Stimulated activated CD4-positive, alpha-beta T cell treated with anti-CD3 and anti-CD28 coated beads, Interleukin-15, amount 100 ng/mL, for 1 hour (primary cell): ENCODE measurements at places on chromosomes 2 and 18.

GRCh38 chr2:37375741-37376288 lies 31.4 kb downstream of the QPCT start:
- no peak for DNase-seq

GRCh38 chr2:86785456-86785855 lies 5.3 kb downstream of the CD8A start:
- no peak for DNase-seq

GRCh38 chr2:239291475-239292350 lies 109.1 kb downstream of the HDAC4 start:
- DNase-seq, result no peak

GRCh38 chr2:45904946-45905631 lies 253.6 kb downstream of the PRKCE start:
- DNase-seq, result no peak

GRCh38 chr2:862355-862687 lies 88.3 kb upstream of the SNTG2 start:
- no peak for DNase-seq

DNA sequence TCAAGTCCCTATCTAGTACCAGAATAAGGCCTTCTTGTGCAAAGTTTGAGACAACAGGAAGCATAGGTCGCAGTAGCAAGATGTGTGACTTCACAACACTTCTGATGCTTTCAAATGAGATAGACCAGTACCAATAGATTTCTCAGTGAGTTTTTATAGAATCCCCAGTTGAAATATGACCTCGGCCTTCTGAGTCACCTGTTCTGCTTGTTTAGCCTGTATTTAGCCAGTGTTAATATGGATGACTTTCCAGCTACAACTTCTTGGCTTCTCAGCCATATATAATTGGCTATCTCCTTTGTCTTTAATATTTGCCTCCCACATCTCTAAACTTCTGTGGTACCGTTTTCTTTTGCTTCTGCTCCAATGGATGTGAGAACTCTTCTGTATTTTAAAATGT lies 113.8 kb downstream of the KYNU start:
- DNase-seq, result no peak

DNA sequence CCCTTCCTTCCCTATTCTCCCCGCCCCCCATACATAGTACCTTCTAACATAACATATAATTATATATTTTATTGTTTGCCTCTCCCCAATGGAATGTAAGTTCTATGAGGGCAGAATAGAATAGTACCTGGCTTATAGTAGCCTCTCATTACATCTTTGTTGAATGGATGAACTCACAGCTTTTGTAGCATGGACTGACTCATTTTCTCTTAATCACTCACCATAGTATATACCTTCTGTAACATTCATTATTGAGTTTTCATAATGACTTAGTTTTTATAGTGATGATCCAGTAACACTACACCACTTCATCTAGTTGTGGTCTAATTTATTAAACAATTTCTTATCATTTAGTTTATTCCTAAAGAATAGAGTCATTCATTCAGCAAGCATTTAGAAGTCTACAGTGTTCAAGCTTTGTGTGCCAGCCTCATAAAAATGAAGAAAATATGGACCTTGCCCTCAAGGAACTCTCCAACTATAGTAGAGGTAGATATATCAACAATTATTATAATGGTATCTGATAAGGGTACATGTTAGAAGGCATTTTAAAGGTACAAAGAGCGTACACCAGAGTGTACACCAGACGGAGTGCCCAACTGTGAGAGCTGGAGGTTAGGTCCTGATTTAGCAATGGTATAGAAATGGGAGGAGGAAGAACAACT lies 31.1 kb downstream of the NCOA1 start:
- DNase-seq, result no peak

DNA sequence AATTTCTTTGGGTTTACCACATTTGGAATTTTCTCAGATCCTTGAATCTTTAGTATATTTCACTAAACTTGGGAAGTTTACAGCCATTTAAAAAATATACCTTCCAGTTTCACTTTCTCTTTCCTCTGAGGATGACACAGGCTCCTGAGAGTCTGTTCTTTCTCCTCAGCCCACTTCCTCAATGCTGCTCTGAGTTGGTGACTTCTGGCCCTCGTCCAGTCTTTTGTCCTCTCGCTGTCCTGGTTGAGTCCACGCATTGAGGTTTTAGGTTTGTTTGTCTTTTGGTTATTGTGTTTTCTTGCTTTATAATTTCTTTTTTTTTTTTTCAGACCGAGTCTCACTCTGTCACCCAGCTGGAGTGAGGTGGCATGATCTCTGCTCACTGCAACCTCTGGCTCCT lies 40.7 kb upstream of the GALR1 start:
- no peak for DNase-seq

DNA sequence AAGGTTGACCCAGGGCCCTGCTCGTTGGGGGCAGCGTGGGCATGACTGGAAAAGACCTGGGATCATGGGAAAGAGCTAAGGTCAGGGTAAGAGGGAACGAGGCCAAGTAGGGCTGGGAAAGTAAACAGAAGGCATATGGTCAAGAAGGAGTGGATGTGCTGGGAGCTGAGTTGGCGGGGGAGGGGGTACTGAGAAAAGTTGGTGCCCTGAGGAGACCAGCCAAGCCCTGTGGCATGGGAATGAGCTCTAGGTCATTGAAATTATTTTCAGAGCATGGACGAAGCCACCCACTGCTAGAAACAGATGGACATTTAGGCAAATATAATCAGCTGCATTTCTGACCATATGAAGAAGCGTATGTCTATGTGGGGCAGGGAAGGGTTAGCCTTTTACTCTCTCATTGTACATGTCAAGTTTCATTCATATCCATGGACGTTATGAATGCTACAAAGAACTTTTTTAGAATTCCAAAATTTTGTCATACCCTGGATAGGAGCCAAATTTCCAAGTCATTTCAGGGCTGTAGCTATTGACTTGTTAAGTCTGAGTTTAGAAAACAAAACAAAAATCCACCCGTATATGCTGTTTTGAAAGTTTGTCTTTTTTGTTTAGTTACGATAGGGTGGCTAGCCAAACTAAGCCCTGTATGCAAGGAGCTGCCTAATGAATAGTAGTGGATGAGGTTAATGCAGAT lies 19.1 kb downstream of the MAPRE2 start:
- no peak for DNase-seq

DNA sequence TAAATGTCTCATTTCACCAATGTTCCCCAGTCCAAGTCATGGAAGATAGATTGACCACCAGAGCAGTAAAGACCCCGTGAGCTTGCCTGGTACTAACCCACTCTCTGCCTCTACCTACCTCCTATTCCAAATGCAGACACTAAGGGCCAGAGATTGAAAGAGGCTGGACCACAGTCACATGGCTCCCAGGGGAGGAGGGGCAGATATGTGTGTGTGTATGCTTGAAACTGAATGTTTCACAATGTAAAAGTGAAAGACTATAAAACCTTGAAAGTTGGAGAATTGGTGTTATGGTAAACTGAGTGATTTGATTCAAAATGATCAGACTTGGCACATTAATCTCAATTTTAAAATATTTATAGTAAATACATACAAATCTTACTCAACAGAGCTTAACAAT lies 21.7 kb upstream of the KLHL29 start:
- DNase-seq, result no peak

DNA sequence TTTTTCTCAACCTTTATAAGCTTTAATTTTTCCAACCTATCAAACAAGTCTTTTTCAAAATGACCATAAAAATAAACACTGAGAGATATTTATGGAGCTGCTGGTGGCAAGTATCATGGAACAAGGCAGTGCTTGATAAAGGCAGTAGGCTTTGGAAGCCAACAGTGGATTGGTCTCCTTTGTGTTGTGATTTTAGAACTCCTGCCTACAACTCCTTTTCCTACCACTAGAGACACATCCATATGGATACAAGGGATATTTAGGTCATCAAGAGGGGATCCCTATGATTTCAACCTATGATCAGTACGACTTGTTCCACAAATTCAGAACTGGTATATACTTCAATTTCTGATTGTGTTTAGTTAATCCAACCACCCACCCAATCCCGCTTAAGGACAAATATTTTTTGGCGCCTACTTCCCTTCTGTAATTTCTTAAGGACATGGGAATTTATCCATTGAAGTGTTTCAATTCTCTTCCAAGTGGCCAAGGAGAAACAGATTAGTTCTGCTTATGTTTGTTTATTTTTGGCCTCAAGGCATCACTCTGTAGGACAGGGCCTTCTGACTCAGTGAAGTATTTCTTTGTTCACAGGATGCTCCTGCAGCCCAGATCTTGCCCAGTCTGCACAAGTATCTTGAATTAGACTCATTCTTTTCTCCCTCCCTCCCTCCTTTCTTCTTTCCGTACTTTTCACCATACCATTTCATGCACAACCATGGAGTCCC lies 2119.6 kb upstream of the PIK3C3 start:
- DNase-seq, result no peak

GRCh38 chr18:79844999-79845563 lies 47.3 kb downstream of the KCNG2 start:
- no peak for DNase-seq
